ENCODE measurements at places on chromosomes 2 and 18.
A peak's percentile ranks its signal among the peaks of the same experiment; 100 is the strongest.

DNA sequence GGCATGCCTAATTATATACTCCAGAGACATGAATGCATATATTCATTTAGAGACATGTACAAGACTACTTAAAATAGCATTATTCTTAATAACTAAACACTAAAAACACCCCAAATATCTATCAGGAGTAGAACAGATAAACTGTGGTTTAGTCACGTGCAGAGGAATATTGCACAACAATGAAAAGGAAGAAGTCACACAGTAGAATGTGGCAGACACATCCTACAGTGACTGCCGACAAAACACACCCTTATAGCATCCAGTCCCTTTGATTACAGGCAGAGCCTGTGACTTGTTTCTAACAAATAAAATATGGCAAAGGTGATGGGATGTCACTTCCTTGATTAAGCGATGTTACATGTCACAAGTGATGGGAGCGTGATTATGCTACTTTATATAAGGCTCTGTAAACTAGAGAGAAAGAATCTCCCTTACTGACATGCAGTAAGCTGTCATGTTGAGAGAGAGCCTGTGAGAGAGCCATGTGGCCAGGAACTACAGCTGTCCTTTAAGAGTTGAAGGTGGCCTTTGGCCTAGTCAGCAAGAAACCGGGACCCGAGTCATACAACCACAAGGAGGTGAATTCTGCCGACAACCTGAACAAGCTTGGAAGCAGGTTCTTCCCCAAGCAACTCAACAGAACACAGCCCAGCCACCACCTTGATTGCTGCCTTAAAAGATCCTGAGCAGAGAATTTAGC lies 39.1 kb upstream of the LGALSL start:
- DNase-seq: no peak

DNA sequence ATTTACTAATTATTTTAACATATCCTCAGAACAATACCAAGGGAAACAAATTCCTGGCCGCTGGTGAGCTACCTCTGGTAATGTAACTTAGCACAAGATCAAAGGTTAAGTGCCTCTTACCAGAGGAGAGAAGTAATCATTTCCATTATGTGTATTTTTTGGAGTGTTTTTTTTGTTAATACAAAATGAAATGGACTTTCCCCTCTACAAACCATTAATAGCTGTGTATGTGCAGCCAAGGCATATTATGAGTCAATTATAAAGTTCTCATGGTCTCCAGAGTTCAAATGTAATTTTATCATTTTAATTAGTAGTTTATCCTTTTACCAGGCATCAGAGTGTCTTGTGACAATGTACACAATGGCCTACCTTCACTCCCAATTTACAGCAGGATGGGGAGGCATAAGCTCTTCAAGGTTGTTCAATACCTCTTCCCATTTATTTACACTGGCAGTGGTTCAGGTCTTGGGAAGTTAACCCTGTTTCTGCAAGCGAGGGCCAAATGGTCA lies 242.2 kb downstream of the TGIF1 start:
- DNase-seq: no peak

GRCh38 chr2:31729442-31730092 lies 148.8 kb upstream of the SRD5A2 start:
- DNase-seq: peak; percentile 19

- no peak for DNase-seq
These were observed 83.1 kb upstream of the RBM44 start for GRCh38 chr2:237715459-237715947.

- no peak for DNase-seq
These were observed 32.0 kb upstream of the SKOR2 start for GRCh38 chr18:47283476-47283875.

GRCh38 chr2:100429726-100430125 lies 12.3 kb upstream of the CHST10 start:
- no peak for DNase-seq

DNA sequence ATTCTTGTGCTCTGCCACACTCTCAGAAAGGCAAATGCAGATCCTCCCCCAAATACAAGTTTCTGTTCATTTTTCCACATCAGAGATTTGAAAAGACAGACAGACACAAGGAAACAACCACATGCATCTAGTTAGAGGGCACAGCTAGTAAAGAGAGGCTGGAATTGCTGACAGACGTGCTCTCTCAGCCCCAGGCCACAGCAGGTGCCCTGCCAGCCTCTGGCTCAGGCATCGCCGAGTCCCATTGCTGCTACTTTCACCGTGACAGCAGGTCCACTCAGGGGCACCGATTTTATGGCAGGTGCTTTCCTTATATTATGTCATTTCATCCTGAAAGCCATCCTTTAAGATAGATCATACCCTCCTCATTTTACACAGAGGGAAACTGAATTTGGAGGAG lies 507.5 kb downstream of the EIPR1 start:
- no peak for DNase-seq

GRCh38 chr2:217228732-217229131 lies 368.9 kb upstream of the TNP1 start:
- DNase-seq: no peak

DNA sequence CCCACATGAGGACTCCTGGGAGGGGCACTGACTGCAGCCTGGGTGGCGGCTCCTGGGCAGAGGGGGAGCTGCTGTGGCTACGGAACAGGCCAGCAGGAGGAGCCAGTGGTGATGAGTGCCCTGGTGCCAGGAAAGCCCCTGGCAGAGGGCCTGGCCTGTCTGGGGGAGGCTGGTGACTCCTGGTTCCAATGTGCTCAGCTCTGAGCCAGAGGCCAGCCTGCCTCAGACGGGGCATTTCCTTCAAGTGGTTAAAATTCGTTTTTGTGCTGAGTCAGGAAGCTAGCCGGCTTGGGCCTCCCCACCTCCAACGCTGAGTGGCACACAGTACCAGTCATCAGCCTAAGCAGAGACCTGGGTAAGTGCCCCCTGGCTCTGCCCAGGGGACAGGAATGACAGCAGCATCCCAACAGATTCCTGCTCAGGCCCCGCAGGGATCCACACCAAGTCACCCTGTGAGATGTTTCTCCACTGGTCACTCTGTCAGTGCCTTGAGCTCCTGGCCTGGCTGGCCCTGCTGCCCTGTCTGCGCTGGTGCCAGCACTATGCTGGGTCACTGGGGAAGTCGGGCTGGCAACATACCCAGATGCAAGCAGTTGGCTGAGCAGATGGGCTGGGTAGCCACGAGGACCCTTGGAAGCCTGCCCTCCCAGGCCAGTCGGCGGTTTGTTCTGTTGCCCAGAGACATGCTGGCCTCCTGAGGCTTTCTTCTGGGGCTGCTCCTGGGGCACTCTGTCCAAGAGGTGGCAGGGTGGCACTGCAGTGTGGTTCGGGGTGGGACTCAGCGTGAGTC lies 7.1 kb upstream of the KLF11 start:
- DNase-seq: no peak

DNA sequence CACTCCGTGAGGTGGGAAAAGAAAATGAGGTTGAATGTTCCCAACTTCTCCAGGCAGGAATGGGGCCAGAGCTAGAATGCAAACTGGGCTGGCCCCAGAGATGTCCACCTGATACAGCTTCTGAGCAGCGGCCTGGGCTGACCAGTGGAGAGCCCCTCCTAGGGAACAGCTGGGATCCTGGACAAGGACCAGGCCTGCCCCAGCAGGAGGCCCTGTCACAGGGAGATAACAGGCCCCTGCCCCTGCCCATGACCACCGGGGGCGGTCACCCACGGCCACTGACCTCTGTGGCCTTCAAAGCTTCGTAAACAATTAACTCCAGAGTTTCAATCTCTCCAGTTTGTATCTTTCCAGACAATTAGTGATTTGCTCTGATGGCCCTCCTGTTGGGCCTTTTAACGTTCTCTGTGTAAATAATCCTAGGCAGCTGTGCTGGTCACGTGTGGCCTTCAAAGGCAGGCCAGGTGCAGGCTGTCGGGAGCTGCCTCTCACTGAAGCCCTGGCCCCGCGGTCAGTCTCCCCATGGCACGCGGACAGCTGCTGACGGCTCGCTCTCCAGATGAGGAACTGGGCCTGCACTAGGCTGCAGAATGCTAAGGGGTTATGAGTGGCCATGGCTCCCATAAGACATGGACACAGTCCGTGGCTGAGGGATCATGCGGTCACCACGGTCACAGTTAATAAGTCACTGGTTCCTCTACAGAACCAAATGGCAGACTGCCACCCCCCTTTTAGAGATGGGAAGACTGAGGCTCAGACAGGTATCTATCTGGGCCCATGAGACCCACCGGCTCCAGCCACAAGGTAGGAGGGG lies 9.2 kb downstream of the HS6ST1 start:
- no peak for DNase-seq

- DNase-seq: no peak
These were observed 43.9 kb downstream of the PKDCC start for GRCh38 chr2:42091671-42092070.

GRCh38 chr2:54624591-54625071 lies 98.8 kb upstream of the EML6 start:
- DNase-seq: no peak

DNA sequence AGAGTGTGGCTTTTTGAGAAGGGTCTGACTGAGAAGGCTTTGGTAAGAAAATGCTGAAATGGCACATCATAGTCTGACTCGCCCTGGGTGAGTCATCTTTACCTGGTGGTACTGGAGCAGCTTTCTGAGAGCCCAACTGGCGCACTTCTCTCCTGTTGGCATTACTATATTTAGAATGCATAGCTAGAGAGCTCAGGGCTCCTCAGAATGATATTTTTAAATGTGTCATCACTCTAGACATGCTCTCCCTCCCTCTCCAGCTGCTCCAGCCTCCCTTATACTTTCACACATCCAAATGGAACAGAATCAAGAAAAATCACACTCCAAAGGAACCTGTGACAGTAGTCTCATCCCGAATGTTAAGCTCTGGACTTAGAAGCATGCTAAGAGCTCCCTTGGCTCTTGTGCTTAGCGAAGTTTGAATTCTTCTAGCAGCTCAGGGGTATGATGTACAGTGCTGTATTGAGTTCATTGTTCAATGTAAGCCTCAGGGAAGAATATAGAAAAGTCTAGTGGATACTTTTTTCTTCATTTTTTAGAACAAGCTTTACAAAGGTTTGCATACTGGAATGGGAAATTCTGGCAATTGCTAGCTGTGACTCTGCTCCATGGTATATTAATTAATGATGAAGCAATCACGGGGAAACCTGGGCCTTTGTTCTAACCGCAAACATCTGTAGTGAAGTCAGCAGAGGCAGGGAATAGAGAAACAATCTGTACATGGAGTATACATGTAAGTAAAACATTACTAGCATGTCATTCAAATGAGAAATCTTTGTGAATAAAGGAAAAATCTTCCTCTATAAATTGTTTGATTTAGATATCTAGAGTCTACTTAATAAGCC lies 751.2 kb upstream of the NRXN1 start:
- DNase-seq: no peak

DNA sequence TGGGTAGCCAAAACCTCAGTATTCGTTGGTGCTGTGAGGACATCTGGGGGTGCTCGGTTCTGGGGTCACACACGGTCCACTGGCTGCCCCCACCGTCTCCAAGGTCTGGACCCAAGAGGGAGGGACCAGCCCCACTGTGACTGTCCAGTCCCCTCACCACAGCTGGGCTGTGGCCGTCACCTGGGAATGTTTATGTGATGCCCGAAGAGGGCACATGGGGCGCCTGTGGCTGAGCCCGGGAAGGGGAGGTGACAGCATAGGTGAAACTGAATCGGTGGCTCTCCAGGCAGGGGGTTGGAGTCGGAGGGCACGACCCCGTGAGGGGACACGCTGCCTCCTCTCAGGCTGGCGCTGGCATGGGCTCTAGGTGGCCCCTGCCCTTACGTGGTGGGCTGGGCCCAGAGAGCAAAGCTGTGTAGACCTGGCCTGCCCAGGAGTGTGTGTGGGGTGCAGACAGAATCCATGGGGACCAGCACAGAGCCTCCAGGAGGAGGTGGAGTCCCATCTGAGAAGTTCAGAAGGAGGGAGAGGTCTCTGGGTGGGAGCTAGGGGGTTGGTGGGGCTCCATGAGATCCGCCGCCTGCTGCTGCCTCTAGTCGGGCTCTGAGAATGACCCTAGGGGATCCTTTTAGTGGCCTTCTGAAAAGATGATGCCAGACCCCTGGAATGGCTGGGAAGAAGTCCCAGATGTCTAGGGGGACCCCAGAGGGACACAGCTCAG lies 1.8 kb downstream of the BOK start:
- no peak for DNase-seq

GRCh38 chr2:162149940-162150339 lies 2.1 kb downstream of the GCG start:
- DNase-seq: no peak

DNA sequence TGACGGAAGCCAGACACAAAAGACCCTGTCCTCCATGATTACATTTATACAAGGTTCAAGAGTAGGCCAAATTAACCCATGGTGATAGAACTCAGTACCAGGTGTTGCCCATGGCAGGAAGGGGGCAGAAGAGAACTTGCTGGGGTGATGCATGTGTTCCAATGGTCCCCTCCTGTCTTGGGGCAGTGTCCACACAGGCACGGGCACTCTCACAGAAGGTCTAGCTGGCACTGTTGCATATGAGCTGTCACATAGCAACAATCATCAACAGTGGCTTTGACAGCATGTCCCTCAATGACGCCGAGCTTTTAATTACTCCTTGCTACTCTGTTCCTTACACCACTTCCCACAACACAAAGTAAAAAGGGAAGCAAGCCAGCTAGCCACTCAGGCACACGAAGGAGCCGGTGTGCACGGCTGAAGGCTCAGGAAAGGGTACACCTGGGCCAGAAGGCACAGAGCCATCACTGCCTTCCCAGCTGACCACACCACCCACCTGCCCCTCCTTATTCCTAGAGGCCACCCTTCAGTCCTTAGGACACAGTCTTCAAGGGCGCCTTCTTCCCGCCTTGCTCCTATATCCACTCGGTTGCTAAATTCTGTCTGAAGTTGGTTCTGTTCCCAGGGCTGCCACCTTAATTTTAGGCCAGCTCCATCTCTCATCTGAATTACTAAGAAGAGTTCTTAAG lies 28.9 kb downstream of the RPL31 start:
- DNase-seq: no peak

GRCh38 chr2:240200230-240201051 lies 60.0 kb upstream of the OTOS start:
- DNase-seq: no peak

DNA sequence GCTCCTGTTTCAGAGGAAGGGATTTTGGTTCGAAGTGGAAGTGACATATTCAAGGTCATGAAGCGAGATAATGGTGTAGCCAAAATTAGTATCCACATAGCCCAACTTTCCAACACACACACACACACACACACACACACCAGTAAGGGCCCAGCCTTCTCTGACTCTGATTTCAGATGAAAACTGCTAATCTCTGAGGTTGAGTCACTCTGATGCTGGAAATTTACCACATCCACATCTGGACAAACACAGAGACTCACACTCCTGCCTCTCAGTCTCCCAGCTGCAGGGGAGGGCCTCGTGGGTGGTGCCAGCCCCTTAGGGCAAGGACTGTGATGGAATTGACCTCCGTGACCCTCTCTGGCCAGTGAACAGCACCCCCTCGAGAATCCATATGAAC lies 29.0 kb upstream of the SLC35F6 start:
- DNase-seq: no peak

Measured in GM20000 (cell line).